ENCODE measurements at places on chromosomes 4 and X.
A peak's percentile ranks its signal among the peaks of the same experiment; 100 is the strongest.

DNA sequence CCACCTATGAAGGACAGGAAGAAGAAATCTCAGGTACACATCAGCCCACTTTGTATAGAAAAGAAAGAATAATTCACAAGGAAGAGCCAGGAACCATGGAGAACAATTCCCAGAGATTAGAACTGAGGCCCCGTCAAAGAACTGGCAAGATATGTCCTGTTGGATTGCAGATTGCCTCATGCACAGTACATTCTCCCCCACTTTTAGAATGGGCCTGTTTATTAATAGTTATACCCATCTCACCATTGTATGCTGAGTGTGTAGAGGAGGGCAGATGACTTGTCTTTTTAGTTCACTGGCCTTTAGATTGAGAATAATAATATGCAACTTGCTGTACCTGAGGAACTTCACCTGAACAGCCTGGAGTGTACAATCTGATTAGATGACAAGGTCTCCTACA lies 315.6 kb upstream of the HAND2 start:
- DNase-seq = no peak

GRCh38 chrX:18607966-18608365 lies 63.9 kb downstream of the RS1 start:
- DNase-seq = peak; percentile 5

DNA sequence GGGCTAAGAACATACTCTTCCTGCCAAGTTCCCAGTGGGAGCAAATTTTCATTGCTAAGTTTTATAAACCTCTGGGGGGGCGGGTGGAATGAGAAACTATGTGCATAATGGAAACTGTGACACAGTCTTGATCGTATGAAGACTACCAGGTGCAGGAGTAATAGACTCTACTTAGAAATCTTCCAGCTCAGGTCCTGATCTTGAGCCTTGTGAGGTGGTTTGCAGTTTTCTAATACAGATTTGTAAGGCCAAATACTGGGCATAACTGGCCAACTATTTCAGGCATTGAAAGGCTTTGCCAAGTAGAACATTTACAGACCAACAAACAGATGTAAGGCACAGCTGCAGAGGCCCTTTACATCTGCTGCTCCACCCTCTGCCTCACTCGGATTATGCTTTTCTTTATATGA lies 89.7 kb upstream of the CBR4 start:
- DNase-seq = peak; percentile 69

DNA sequence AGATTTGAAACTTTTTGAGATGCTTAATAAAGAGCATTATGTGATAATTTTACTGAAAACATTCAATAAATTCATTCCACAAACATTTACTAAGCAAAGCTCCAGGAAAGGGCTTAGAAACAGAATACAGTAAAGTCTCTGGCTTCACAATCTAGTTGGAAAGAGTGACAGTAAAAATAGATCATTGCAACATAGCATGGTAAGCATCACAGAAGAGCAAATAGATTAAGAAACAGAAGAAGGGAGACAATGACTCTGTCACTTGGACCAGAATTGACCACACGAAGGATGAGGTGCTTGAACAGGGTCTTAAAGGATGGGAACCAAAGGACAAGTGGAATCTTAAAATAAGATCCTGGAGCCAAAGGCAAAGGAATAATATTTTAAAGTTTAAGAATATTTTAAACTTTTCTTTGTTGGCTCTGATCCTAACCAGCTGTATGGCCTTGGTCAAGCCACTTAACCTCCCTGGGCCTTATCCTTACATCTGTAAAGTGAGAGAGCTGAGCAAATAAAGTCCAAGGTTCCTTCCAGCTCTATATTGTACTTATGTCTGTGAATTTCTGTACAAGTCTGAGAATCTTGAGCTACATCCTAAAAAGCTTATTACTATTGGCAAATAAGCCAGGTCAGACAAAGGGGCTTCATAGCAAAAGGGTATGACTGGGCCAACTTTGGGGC lies 33.9 kb downstream of the SEC24D start:
- DNase-seq = no peak

DNA sequence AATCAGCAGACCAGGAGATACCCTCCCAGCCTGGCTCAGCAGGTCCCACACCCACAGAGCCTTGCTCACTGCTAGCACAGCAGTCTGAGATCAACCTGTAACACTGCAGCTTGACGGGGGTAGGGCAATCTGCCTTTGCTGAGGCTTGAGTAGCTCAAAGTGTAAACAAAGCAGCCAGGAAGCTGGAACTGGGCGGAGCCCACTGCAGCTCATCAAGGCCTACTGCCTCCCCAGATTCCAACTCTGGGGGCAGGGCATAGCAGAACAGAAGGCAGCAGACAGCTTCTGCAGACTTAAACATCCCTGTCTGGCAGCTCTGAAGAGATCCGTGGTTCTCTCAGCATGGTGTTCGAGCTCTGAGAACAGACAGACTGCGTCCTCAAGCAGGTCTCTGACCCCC lies 15.1 kb upstream of the GABRA2 start:
- peak; percentile 20 for DNase-seq

GRCh38 chrX:68659385-68659784 lies 11.9 kb downstream of the STARD8 start:
- DNase-seq = no peak

- DNase-seq = peak; percentile 14
These were observed 421.2 kb upstream of the TENM3 start for GRCh38 chr4:181822005-181822375.

GRCh38 chr4:70994069-70994366 lies 569 bp downstream of the DCK start:
- DNase-seq = no peak

DNA sequence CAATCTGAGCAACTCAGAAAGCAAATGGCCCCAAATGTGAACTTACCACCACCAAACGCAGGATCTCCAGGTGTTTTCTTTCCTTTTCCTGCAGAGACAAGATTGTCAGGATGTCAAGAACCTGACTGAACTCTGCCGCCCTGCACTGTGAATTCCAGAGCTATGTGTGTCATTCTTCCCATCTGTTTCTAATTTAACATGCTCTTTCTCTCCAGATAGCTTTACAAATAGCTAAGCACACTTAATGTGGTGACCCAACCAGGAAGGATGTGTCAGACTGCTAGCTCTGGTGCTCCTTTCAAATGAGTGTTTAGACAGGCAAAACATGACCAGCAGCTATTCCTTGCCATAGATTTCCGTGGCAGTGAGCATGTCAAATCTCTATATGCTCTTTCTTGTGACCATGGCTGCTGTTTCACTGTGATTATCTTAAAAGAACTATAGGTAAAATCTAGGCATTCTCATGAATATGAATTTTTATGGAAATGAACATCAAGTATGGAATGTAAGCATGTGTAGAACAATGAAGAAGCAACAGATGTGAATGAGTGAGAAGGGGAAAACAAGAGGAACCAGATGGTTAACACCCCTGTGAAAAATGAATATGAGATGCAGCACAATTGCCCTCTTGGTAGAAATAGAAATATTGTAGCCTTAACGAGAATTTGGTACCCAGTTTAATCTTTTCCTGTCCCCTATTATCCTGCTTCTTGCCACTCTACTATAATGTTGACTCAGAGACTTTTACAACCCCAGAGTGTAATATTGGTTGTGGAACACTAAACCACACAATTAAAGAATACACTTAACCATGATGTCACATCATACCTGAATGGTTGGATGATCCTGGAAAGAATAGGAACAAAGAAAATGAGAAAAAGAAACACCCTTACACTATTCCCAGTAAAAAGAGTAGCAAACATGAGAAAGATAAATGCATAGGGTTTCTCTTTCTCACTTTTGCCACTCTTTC lies 247.8 kb upstream of the DKK2 start:
- DNase-seq = no peak

GRCh38 chrX:54494989-54495813 lies 833 bp downstream of the FGD1 start:
- peak; percentile 34 for DNase-seq

All from cardiac muscle cell (in vitro differentiated cells and primary cell).